T-cell (primary cell): ENCODE measurements at places on chromosomes 12 and 14.

- DNase-seq = no peak
- no peaks in the 10 kb centered on the region for H3K4me1 ChIP-seq
- H3K4me3 ChIP-seq = no peak overlapping the region
- H3K36me3 ChIP-seq = no peaks in the 10 kb centered on the region
- H3K27ac ChIP-seq = no peak overlapping the region
Measured at GRCh38 chr14:36067428-36068187, 108.9 kb downstream of the PTCSC3 start.

- peak overlapping the region; percentile 76 for H3K4me3 ChIP-seq
- H3K27ac ChIP-seq = peak overlapping the region; percentile 92
- H3K36me3 ChIP-seq = no peaks in the 10 kb centered on the region
- no peak for DNase-seq
- H3K4me1 ChIP-seq = peaks cover 29% of the 10 kb centered on the region
Measured at GRCh38 chr14:45135156-45135555, 574 bp upstream of the FANCM start.

- H3K4me3 ChIP-seq = no peak overlapping the region
- H3K36me3 ChIP-seq = no peaks in the 10 kb centered on the region
- H3K27ac ChIP-seq = no peak overlapping the region
- H3K4me1 ChIP-seq = no peaks in the 10 kb centered on the region
Measured at GRCh38 chr12:127297327-127297726, 969.6 kb upstream of the TMEM132C start.

- H3K4me3 ChIP-seq = no peak overlapping the region
- H3K36me3 ChIP-seq = no peaks in the 10 kb centered on the region
- no peak overlapping the region for H3K27ac ChIP-seq
- no peaks in the 10 kb centered on the region for H3K4me1 ChIP-seq
Measured at GRCh38 chr12:92583910-92584309, 118.9 kb upstream of the PLEKHG7 start.

GRCh38 chr12:52085682-52086180 is 6.2 kb downstream of the SMIM41 start:
- peaks cover 6% of the 10 kb centered on the region for H3K4me1 ChIP-seq
- no peak for DNase-seq
- no peak overlapping the region for H3K27ac ChIP-seq
- no peak overlapping the region for H3K4me3 ChIP-seq
- no peaks in the 10 kb centered on the region for H3K27me3 ChIP-seq

GRCh38 chr14:96362071-96362964 is 823 bp downstream of the ATG2B start:
- H3K4me1 ChIP-seq = peaks cover 24% of the 10 kb centered on the region
- H3K27me3 ChIP-seq = no peaks in the 10 kb centered on the region
- H3K4me3 ChIP-seq = peak overlapping the region; percentile 90
- H3K36me3 ChIP-seq = no peaks in the 10 kb centered on the region
- H3K27ac ChIP-seq = peak overlapping the region; percentile 92
